Liver (tissue), 10 donors: ENCODE measurements at places on chromosomes 3 and 15. TPM values are rescaled to one million over a fixed set of nuclear protein-coding genes. Genes with fewer than 3 reads are reported as not detected.

DNA sequence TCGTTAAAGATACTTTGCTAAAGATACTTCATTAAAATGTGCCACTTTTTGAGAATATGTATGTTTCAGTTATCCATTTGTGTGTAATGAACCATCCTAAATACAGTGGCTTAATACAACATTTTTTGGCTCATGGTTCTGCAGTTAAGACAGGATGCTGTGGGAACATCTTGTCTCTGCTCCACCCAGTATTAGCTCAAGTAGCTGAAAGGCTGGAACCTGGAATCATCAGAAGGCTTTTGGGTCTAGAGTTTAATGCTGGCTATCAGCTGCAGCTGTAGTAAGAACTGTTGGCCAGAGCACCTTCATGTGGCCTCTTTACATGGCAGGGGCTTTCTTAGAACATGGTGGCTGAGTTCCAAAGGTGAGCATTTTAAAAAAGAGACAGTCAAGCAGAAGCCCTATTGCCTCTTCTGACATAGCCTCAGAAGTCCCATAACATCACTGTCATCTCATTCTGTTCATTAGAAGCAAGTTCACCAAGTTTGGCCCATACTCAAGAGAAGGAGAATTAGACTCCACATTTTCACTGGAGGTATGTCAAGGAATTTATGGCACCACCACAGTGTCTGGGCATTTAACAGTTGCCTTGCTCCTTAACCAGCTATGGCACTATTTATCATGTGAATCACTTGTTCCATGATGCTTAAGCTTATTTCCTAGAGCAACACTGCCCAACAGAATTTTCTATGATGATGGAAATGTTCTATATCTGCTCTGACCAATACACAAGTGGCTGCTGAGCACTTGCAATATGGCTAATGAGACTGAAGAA, 70.4 kb upstream of the PDZRN3 start:
- H3K4me3 ChIP-seq, result no peak overlapping the region
- no peak for DNase-seq
- H3K27me3 ChIP-seq, result no peaks in the 10 kb centered on the region
- H3K27ac ChIP-seq, result no peak overlapping the region
- H3K4me1 ChIP-seq, result no peaks in the 10 kb centered on the region
- H3K36me3 ChIP-seq, result no peaks in the 10 kb centered on the region

- no peaks in the 10 kb centered on the region for H3K4me1 ChIP-seq
- no peak for DNase-seq
- H3K27ac ChIP-seq, result no peak overlapping the region
- H3K36me3 ChIP-seq, result peaks cover 6% of the 10 kb centered on the region
Observed at GRCh38 chr3:141542202-141542969, 55.6 kb downstream of the RASA2 start.

The USP13 gene
- total RNA-seq, result 4.2 TPM

The SAMMSON gene
- not detected for total RNA-seq

The ZIC1 gene
- total RNA-seq, result not detected

The CFAP100 gene
- total RNA-seq, result not detected

- no peak overlapping the region for H3K4me3 ChIP-seq
- DNase-seq, result no peak
- H3K27ac ChIP-seq, result peak overlapping the region; percentile 37
Observed at GRCh38 chr3:196792771-196793170, 53.1 kb downstream of the PAK2 start.

The RBPMS2 gene
- total RNA-seq, result 0.42 TPM

DNA sequence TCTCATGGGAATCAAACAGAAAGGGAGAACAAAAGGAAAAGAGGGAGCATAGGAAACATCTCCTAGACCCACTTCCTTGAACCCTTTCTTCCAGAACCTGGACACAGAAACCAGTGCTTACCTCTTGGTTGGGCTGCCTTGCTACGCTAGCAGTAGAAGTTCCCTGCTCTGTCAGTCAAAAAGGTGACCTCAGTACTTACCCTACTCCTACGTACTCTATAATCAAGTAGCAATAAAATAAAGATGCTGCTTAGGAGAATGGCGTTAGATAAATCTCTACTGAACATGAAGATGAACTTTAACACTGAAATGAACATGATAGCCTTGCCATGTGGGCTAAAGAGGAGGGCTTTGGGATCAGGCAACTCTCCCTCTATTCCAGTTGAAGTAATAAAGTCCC, 7.4 kb downstream of the VEPH1 start:
- no peak overlapping the region for H3K27ac ChIP-seq
- DNase-seq, result no peak
- H3K36me3 ChIP-seq, result no peaks in the 10 kb centered on the region
- no peak overlapping the region for H3K4me3 ChIP-seq
- H3K4me1 ChIP-seq, result peaks cover 9% of the 10 kb centered on the region
